ENCODE measurements at places on chromosomes 3 and 15. TPM values are rescaled to one million over a fixed set of nuclear protein-coding genes. Genes with fewer than 3 reads are reported as not detected.

The PTX3 gene
- total RNA-seq = 24.4 TPM

The PRR23B gene
- total RNA-seq = not detected

The MESP1 gene
- total RNA-seq = 2.6 TPM

The GUCA1C gene
- not detected for total RNA-seq

The RSL24D1 gene
- total RNA-seq = 113 TPM

The LAMB2 gene
- 262 TPM for total RNA-seq

The CD80 gene
- total RNA-seq = not detected

The GOLGA6B gene
- not detected for total RNA-seq

The CHRM5 gene
- total RNA-seq = not detected

The GABRB3 gene
- 0.96 TPM for total RNA-seq

The SEMA3G gene
- 0.21 TPM for total RNA-seq

The CNTN6 gene
- 0.34 TPM for total RNA-seq

The ENTPD3 gene
- total RNA-seq = 0.21 TPM

The SLC15A2 gene
- total RNA-seq = 0.63 TPM

The PLAAT1 gene
- total RNA-seq = 8.4 TPM

The RASGRP1 gene
- total RNA-seq = 3.1 TPM

The SKOR1 gene
- not detected for total RNA-seq

The IL20RB gene
- total RNA-seq = 0.89 TPM

The KLHL6 gene
- not detected for total RNA-seq

The LMAN1L gene
- not detected for total RNA-seq

The SYNPR gene
- total RNA-seq = not detected

The INTS14 gene
- 49.3 TPM for total RNA-seq

The SPATA12 gene
- 0.48 TPM for total RNA-seq

The SLC9C1 gene
- 2.2 TPM for total RNA-seq

The CNTN3 gene
- 2.0 TPM for total RNA-seq

The GRIP2 gene
- not detected for total RNA-seq

The GASK1A gene
- 2.3 TPM for total RNA-seq

The RHO gene
- total RNA-seq = not detected

The FBXW12 gene
- total RNA-seq = 0.46 TPM

The SUSD5 gene
- 1.4 TPM for total RNA-seq

The PPP2R3A gene
- 14.3 TPM for total RNA-seq

The CEP19 gene
- 3.1 TPM for total RNA-seq

The CHST13 gene
- not detected for total RNA-seq

The PLA2G4D gene
- total RNA-seq = not detected

The MME gene
- 117 TPM for total RNA-seq

The ZDHHC3 gene
- total RNA-seq = 68.3 TPM

The BOC gene
- total RNA-seq = 3.4 TPM

The KLF15 gene
- total RNA-seq = 0.67 TPM

The TTLL13 gene
- not detected for total RNA-seq

The CPLX3 gene
- total RNA-seq = not detected

The TNFSF10 gene
- total RNA-seq = 8.6 TPM

The LOXL1 gene
- 81.3 TPM for total RNA-seq

The SIDT1 gene
- 0.14 TPM for total RNA-seq

The STRIT1 gene
- not detected for total RNA-seq

The AGBL1 gene
- not detected for total RNA-seq

Data from kidney epithelial cell (primary cell).